ENCODE measurements at places on chromosomes 3 and 15. TPM values are rescaled to one million over a fixed set of nuclear protein-coding genes. Genes with fewer than 3 reads are reported as not detected.

GRCh38 chr15:38069511-38070011 is 135.1 kb downstream of the TMCO5A start:
- DNase-seq: no peak

UBE3A gene
- 119 TPM for total RNA-seq

DNA sequence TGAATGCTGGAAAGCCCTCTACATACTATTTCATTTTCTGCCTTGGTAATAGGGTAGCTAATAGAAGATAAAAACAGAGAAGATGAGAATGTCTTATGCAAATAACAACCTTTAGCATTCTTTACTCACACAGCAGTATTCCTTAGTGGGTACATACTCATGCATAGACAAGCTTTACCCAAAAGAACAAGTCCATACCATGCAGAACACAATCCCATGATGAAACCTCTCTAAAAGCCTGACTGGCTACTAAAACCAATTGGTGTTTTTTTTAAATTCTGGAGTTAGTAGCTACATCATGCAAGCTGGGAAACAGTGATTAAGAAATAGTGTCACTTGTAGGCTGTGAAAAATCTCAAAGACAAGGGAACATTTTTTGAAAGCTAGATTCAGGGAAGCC is 104.8 kb downstream of the DHX30 start:
- no peak for DNase-seq

GRCh38 chr3:69091389-69092029 is 6.8 kb downstream of the ARL6IP5 start:
- DNase-seq: peak; percentile 38

ARL14 gene
- not detected for total RNA-seq

DNA sequence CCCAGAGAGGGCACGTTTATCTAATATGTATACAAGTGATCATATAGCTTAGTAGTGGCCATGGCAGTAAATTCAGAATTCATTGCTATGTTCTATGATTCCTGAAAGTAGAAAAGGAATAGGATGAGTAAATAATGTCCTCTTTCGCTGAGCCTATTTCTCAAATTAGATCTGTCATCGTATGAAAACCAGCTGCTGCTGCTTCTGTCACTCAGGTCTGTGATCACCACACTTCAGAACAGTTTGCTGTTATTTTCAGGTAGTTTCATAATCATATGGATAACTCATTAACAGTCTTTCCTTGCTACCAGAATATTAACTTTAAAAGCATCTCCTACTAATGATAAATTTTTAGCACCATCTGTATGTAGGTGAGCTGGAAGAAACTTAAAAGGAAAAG is 289.1 kb upstream of the AZI2 start:
- no peak for DNase-seq

ENTPD3 gene
- total RNA-seq: not detected

DNA sequence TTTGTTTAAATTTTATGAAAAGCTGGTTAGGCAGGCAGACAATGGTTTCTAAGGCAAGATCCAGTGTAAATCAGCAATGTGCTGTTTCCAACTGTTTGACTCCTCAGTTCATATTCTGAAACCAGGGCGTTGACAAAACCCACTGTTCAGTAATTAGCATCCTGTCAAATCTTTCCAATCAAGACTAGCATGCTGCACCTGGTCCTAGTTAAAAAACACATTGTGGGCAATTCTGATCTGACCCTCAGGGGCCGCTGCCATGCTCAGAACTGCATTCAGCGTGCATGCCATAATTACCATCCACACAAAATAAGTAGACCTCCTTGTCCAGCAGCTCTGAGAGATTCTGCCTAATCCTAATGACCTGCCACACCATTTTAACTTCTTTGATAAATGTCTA is 20.9 kb upstream of the RBP1 start:
- DNase-seq: no peak

GRCh38 chr15:37824717-37825382 is 109.6 kb upstream of the TMCO5A start:
- no peak for DNase-seq

All from natural killer cell (primary cell).